ENCODE measurements at places on chromosomes 16 and 17. TPM values are rescaled to one million over a fixed set of nuclear protein-coding genes. Genes with fewer than 3 reads are reported as not detected.

The GAST gene
- not detected for total RNA-seq

The STARD3 gene
- total RNA-seq: 34.8 TPM

The ABCA3 gene
- total RNA-seq: 2.9 TPM

The MPO gene
- total RNA-seq: not detected

The ACSM2A gene
- total RNA-seq: not detected

The OR1F1 gene
- total RNA-seq: not detected

The CD300LB gene
- total RNA-seq: not detected

The SECTM1 gene
- 25.6 TPM for total RNA-seq

The ERN1 gene
- total RNA-seq: 5.2 TPM
